ENCODE measurements at places on chromosomes 7 and 10. TPM values are rescaled to one million over a fixed set of nuclear protein-coding genes. Genes with fewer than 3 reads are reported as not detected.

DNA sequence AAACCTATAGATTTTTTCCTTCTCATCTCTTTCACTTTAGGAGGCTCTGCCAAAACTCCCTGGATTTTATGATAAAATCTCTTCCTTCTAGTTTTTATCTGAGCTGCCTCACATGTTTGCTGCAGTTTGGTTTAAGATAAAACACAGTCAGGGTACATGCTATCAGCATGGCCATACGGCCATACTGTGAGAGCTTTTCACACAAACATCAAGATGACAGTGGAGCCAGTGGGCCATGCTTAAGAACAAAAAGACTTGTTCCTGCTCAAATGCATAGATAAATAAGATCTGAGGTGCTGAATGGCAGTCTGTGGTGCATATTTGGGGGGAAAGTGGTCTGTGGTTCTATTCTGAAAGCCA, 91.0 kb downstream of the ELMO1 start:
- no peak for DNase-seq

DNA sequence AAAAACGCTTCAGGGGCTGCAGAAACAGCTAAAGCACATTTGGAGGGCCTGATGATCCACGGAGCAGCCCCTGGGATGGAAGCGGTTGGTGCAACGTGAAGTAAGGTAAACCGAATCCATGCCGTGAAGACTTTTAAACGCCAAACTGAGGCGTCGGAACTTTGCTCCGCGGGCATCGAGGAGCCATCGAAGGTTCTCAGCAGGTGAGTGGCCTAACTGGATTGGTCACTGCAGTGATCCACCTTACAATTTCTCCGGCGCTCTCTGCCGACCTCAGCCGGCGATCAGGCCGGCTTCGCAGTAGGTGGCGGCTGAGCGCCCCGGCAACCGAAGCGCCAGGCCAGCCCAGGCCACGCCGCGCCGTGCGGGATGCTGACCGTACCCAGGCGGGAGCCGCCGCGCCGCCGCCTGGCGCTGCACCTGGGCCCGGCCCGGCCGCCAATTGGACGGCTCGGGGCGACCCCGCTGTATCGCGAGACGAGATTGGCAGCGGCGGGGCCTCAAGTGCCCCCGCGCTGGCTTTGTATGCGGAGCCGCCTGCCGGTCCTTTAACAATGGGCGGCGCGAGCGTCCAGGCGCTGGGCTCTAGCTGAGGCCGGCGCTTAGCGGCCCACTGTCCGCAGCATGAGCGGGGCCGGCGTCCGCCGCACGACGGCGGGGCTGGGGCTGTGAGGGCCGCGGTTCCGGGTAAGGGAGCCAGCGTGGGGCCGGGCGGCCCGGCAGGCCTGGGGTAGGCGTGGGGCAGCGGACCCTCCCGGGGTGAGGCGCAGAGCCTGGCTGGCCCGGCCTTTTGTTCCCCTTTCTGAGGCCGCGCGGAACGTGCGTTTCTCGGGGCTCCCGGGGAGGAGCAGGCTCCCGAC, at the start of gene CCNJ:
TSS of gene CCNJ (plus strand) at position 551 of the 860 bp plus-strand sequence. CDS start 811 bp downstream, outside the sequence.
- peak; percentile 89 for DNase-seq

RBM20 gene
- 0.55 TPM for total RNA-seq

DNA sequence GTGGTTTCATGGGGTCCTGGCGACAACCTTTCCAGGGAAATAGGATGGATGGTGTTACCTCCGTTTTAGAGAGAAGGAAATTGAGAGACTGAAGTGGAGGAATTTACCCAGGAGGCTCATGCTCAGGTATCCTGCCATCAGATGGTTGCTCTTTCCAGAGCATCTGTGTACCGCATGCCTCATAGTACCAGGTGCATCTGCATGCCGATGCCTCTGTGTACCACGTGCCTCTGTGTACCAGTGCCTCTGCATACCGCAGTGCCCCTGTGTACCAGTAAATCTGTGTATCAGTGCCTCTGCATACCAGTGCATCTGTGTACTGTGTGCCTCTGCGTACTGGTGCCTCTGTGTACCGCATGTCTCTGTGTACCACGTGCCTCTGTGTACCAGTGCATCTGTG, 3.2 kb downstream of the VWA2 start:
- DNase-seq: no peak

ARMH3 gene
- total RNA-seq: 26.2 TPM

DNA sequence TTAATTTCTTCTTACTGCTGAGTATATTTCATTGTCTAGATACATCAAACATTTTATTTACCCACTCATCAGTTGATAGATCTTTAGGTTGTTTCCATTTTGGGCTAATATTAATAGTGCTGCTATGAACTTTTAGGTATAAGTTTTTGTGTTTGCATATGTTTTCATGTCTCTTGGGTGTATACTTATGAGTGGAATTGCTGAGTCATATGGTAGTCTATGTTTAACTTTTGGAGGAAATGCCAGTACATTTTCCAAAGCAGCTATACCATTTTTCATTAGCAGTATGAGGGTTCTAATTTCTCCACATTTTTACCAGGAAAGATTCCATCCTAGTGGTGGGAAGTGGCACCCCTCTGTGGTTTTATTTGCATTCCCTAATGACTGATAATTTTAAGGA, 101.1 kb downstream of the ANKRD30A start:
- DNase-seq: no peak

ASAH2 gene
- total RNA-seq: 4.5 TPM

GRCh38 chr7:110867771-110868170, 223.2 kb upstream of the LRRN3 start:
- DNase-seq: no peak

GHRHR gene
- total RNA-seq: not detected

NEURL1 gene
- 0.76 TPM for total RNA-seq

- DNase-seq: no peak
Measured at GRCh38 chr7:120731271-120731670, 126.7 kb downstream of the TSPAN12 start.

All from left lung (tissue), 14 donors.